ENCODE measurements at places on chromosomes 11 and 22. TPM values are rescaled to one million over a fixed set of nuclear protein-coding genes. Genes with fewer than 3 reads are reported as not detected.

DNA sequence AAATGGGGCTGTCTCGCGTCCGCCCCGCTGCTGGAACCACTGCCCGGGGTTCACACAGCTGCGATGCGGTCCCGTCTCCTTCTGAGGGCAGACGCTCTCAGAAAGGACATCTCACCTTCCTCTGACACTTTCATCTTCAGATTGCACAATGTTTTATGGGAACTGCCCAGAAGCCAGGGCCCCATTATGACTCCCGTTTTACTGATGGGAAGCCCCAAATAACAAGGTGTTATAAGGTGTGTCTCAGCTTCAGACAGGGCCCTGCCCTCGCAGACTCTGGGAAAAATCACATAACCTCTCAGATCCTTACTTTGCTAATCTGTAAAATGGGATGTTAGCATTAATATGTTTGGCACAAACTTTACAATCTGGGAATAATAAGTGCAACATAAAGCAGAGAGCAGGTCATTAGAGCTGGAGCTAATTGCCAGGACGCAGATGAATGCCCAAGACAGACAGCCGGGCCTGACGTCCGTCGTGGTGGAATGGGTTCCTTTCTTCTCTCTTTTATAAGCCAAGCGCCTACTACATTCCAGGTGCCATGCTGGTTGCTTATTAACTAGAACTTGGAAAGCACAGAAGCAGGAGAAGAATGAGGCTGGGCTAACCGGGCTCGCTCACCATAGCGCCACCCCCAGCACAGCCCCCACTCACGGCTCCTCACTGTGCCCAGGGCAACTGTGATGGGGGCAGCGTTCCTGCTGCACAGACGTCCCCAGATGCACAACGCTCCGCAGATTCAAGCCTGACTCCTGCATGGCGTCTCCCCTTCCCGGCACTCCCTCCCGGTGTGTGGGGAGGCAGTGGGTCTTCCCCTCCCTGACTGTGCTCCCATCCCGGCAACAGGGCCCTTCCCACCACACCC, 43.8 kb downstream of the TRMU start:
- no peak for ATAC-seq

DNA sequence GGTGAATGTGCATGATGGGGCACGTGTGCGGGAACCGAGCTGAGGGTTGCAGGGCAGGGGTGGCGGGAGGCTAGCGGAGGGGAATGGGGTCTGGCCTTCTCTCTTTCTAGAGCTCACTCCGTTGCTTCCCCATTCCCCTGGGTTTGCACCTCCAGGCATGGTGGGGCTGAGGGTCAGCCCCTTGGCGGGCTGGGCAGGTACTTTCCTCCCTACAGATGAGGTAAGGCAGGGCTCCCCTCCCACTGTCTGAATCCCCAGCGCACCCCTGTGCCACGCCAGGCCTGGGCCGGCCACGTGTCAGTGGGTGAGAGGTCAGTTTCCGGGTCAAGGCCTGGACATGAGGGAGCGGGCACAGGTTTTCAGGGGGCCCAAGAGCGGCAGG, 8.9 kb downstream of the SUSD2 start:
- no peak for ATAC-seq

DNA sequence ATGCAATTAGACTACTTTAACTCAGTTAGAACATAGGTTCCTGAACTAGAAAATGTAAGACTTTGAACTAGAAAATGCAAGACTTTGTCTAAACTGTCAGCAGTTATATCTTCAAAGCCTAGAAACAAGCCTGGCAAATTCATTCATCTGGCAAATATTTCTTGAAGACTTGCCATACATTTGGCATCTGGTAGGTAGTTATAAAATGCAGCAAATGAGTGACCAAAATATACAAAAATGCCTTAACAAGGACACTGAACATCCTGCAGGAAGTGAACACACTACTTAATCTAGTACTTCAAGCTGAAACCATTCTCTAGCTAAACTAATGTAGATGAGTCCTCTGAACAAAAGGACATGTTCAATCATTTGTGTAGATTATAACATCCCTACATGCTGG, 84.7 kb upstream of the SCUBE2 start:
- no peak for ATAC-seq

KCNK4 gene
- total RNA-seq, result not detected

DNA sequence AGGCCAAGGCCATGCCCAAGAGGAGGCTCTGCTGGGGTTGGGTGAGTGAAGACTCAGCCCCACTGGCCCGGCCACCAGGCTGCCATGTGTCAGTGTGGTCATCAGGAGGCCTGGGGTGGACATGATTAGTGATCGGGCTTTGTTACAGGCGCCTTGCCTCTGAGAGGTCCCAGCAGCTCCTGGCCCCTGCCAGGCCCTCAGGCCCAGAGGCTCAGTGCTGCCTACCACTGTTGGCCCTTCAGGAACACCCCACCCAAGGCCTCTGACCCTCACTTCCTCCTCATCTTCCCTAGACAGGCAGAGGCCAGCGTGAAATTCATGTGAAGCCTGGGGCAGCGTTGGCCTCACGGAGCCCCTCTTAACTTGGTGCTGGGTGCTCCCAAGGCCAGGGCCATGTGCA, 2.2 kb downstream of the MRPL23 start:
- no peak for ATAC-seq

DNA sequence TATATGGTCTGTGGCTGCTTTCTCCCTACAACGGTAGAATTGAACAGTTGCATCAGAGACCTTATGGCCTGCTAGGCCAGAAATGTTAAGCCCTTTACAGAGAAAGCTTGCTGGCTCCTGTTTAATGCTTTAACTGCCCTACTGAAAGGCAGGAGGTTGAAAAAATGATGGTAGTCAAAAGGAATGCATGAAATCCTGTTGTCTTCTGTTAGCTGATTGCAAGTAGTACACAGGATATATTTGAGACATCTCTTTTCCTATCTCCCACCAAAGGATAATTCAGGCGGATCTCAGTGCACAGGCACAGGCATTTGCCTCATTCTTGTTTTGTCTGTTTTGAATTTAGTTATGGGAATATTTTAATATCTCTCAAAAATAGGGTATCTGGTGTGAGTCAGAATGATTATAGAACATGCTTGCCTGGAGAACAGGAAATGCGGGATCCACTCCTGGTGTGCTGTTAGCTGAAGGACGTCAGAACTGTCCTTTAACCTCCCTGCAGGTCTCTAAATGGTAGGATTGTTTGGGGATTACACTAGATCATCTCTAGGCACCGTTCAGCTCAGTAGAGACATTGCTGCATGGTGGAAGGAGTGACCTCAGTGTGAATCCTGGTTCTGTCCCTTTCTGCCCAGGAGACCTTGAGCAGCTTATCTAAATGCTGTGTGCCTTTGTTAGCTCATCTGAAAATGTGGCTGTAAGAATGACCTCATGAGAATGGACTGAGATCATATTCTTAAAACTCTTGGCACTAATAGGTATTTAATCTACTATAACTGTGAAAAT, 49.5 kb downstream of the PACS1 start:
- no peak for ATAC-seq

- ATAC-seq, result no peak
Measured at GRCh38 chr11:83019888-83020579, 51.7 kb downstream of the RAB30 start.
